ENCODE measurements at places on chromosomes 3 and 15. TPM values are rescaled to one million over a fixed set of nuclear protein-coding genes. Genes with fewer than 3 reads are reported as not detected.

GRCh38 chr3:105429034-105429762, 62.5 kb downstream of the ALCAM start:
- no peak for DNase-seq

DNA sequence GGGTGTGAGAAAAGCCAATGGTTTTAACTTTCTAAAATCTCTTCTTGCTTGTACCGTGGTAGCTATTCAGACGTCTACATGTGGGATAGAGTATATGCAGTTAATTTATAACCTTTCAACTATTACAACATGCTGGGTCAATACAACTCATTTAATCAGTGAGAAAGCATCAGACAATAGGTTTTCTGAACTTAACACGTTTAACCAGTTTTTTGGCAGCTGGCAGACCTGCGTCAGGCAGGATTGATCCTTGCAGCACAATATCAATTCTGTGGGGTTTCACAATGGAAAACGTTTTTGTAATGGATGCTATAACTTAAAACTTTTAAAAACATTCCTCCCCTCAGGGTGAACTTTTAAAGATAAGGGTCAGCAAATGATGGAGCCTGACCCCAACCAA, 6.5 kb downstream of the GNB5 start:
- no peak for DNase-seq

GRCh38 chr3:54575618-54575960, 352.3 kb downstream of the LRTM1 start:
- no peak for DNase-seq

- no peak for DNase-seq
These were observed 40.9 kb upstream of the RPL35A start for GRCh38 chr3:197908957-197909701.

The TM4SF18 gene
- total RNA-seq = 0.76 TPM

- DNase-seq = no peak
These were observed 144.8 kb upstream of the BHLHE40 start for GRCh38 chr3:4834403-4834866.

All from upper lobe of left lung (tissue), 6 donors.